ENCODE measurements at places on chromosomes 7 and 10. TPM values are rescaled to one million over a fixed set of nuclear protein-coding genes. Genes with fewer than 3 reads are reported as not detected.

PRKCQ gene
- total RNA-seq, result 70.6 TPM

GFRA1 gene
- total RNA-seq, result not detected

AGBL3 gene
- total RNA-seq, result 2.8 TPM

NAT16 gene
- not detected for total RNA-seq

PVRIG gene
- 70.5 TPM for total RNA-seq

SLC13A1 gene
- not detected for total RNA-seq

TMUB1 gene
- total RNA-seq, result 81.1 TPM

RINT1 gene
- total RNA-seq, result 20.5 TPM

GATA3 gene
- 112 TPM for total RNA-seq

A1CF gene
- not detected for total RNA-seq

AKR1C4 gene
- total RNA-seq, result not detected

LEP gene
- not detected for total RNA-seq

ZFYVE27 gene
- total RNA-seq, result 29.3 TPM

ADRA2A gene
- not detected for total RNA-seq

UCN3 gene
- total RNA-seq, result not detected

ANKRD61 gene
- not detected for total RNA-seq

LDB3 gene
- 0.05 TPM for total RNA-seq

FRMPD2 gene
- total RNA-seq, result not detected

OSBPL3 gene
- total RNA-seq, result 90.3 TPM

FBXL13 gene
- total RNA-seq, result not detected

TMEM176B gene
- not detected for total RNA-seq

CALHM3 gene
- total RNA-seq, result 0.48 TPM

FAM185A gene
- total RNA-seq, result 7.2 TPM

TRIM56 gene
- total RNA-seq, result 72.7 TPM

AP4M1 gene
- 15.2 TPM for total RNA-seq
